ENCODE measurements at places on chromosomes 11 and 22. TPM values are rescaled to one million over a fixed set of nuclear protein-coding genes. Genes with fewer than 3 reads are reported as not detected.

SEPTIN5 gene
- total RNA-seq = 7.2 TPM

MS4A3 gene
- not detected for total RNA-seq

SNX32 gene
- not detected for total RNA-seq

SLC1A2 gene
- 0.35 TPM for total RNA-seq

TMEM151A gene
- 1.6 TPM for total RNA-seq

SCGB1A1 gene
- not detected for total RNA-seq

DPP3 gene
- total RNA-seq = 54.5 TPM

HSPB2 gene
- not detected for total RNA-seq

Data from A549 treated with RU486 at 1 μM for 4 hours (cell line).